Stimulated activated CD8-positive, alpha-beta memory T cell treated with anti-CD3 and anti-CD28 coated beads, Interleukin-4, amount 100 ng/mL, for 1 hour (primary cell): ENCODE measurements at places on chromosomes 5 and 9.

DNA sequence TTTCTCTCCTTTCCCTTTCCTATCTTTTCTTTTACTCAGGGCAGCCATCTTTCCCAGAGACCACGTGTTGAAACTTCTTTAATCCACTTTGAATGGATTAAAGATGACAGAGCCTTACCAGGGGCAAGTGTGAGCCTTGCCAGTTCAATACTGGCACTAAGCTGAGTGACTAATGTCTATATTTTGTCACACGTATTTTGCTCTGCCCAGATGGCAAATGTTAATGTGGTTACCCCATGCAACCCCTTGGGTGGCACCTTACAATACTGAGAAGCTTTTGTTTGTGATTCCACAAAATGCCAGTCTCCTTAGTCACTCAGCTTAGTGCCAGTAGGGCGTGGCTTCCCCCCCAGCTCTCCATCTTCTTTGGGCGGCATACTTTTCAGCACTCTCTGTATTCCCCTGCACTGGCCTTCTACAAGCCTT, 24.8 kb downstream of the ANXA1 start:
- DNase-seq, result no peak

- no peak for DNase-seq
These were observed 92.1 kb downstream of the HCN1 start for GRCh38 chr5:45604092-45604491.

GRCh38 chr5:177194268-177194667, 60.7 kb downstream of the NSD1 start:
- DNase-seq, result no peak

DNA sequence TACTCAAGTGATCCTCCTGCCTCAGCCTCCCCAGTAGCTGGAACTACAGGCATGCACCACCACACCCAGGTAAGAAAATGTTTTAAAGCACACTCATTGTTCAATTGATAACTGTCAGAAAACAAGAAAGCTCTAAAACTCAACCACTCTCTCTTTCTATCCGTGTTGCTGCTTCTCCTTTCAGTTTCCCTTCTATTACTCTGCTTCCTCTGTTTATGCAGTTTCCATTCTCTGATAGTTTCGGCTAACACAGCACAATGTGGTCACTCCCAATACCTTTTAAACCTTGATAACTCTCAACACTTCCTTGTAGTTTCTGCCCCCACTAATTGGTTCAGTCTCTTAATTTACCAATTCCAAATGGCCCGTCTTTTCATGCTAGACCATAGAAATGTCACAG, 59.2 kb upstream of the NR4A3 start:
- DNase-seq, result no peak

DNA sequence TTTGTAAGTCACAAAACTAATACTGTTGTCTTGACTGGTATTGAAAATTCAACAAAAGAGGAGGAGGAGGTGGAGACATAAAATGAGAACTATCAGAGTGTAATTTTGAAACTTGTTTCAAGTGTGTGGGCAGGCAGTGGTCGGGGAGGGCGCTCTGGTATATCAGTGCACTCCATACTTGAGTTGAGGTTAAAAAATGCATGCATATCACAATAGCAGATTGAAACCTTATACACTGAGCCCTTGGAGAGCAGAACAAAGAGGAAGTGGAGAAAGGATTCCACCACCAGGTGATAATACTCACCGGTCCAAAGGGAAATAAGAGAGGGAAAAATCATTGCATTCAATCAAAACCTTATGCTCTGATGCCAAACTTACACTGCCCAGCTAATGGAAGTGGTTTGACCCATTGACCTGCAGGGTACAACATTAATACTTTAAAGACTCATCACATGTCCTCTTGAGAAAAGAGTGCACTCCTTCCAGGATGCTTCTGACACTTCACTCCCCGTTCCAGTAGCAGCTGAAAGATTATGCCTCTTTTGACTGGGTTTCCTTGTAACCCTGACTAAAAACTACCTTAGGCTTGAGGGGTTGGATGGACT, 79.5 kb upstream of the FAM169A start:
- no peak for DNase-seq

DNA sequence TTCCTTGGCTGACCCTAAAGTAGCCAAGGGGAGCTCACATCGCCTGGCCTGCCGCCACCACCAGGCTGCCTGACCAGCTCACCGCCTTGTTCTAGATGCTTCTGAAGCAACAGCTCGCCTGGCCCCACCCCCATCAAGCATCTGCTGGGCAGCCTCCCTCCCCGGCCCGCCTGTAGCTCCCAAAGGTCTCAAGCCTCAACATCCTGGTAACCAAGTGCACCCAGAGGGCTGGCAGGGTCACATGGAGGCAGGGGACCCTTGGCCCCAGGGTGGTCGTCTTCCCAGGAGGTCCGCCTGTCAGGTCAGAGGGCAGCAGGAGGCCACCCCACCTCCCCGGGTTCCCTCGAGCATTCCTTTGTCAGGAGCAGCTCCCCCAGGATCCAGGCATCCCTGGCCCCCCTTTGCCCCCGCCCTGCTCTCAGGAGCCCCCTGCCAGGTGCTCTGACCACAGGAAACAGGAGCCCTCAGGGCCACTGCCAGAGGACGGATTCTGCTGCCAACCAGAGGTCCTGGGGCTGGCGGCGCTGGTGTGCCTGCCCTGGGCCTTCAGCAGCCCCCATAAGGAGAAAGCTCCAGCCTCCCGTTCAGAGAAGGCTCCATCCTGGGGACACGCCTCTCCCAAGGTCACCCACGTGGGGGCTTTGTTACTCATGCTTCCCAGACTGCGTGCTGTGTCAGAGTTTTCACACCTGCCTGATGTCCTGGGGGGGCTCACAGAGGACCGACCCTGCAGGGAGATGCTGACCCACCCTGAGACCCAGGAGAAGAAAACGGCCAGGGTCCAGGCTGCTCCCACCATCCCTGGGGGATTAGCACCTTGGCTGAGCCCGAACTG, 3.5 kb upstream of the LRRC14B start:
- no peak for DNase-seq

DNA sequence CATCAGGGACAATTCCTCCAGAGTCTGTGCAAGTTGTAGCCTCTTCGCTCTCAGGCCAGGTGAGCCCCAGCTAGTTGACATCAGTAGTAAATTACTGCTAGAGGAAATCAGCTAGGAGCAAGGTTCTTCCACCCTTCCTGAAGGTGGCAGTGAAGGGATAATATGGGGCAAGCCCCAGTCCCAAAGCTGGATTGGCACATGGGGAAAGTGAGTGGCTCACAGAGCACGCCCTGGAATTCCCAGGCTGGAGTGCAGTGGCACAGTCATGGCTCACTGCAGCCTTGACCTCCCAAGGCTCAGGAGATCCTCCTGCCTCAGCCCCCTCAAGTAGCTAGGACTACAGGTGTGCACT, 82.1 kb downstream of the CYFIP2 start:
- DNase-seq, result no peak

GRCh38 chr5:6599739-6600138, 33.1 kb downstream of the NSUN2 start:
- no peak for DNase-seq

DNA sequence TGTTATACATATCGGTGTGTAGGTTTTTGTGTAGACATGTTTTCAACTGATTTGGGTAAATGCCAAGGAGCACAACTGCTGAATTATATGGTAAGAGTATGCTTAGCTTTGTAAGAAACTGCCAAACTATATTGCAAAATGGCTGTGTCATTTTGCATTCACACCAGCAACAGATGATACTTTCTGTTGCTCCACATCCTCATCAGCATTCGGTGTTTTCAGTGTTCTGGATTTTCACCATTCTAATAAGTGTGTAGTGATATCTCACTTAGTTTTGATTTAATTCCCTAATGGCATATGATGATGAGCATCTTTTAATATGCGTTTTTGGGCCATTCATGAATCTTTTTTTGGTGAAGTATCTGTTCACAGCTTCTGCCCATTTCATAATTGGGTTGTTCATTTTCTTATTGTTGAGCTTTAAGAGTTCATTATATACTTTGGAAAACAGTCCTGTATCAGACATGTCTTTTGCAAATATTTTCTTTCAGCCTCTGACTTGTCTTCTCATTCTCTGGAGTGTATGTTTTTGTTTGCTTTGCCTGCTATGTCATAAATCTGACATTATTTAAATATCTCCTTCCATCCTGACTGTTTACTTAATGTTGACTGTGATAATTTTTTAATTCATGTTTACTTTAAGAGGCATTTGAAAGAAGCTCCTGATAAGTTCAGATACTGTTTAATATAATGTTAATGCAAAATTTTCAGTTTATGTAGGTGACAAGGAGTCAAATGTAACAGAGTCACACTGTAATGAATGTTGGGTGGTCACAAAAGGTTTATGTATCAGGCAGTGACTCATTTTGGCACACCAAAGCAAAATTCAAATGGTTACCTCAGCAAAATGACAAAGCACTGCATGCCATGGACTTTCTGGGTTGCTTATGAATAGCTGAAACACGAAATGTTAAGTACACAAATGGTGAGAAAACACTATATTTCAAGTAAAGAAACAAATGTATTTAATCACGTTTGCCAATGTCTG, 181.1 kb upstream of the DAB2 start:
- no peak for DNase-seq

- no peak for DNase-seq
These were observed 66.8 kb downstream of the PALM2AKAP2 start for GRCh38 chr9:109846776-109847175.

GRCh38 chr9:84867186-84867585, 197.7 kb downstream of the NTRK2 start:
- DNase-seq, result no peak

GRCh38 chr5:63916786-63917185, 45.5 kb downstream of the HTR1A start:
- DNase-seq, result no peak

DNA sequence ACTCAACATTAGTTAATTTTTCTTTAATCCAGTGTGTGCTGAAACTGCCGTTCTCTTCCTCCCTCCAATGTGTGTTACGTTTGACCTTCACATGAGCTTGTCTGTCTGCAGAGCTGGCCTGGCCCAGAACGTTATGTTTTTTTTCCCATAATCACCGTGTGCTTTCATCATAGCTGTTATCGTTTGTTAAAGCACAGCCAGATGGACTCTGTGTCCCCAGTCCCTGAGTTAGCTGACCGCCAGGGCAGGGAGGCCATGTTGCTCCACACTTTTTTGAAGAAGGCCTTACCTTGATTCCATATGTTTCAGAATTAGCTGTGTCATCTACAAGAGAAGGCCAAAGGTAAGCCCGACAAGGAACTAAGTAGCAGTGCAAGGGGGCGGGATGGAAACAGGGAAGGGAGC, 55.7 kb downstream of the HSD17B3 start:
- no peak for DNase-seq

DNA sequence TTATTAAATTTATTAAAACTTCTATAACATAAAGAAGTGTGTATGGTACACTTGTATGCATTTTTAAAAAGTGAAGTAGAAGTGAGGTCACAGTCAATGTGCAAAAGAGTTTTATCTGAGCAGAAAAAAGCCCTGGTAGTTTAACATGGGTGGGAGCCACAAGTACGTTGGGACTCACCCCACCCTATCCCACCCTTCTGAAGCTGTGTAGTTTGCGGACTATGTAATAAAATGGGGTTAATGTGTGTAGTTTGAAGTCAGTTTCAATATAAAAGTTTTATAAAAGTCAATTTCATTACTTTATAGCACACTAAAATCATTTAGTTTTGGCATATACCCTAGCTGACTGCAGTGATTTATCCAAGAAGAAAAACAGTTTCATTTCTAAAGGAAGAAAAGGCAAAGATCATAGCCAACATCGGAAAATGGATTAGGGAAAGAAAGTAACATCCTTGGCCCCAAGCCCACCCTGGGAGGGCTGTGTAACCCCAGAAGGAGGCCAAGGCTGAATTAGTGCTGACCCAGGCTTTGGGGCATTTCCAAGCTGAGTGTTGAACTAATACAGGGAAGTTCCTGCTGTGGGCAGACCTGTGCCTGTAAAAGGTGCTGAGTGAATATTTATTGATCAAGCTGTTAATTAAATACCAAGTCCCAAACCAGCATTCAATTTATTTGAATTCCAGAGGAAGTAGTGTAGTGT, 398.6 kb upstream of the ADAMTSL1 start:
- no peak for DNase-seq

DNA sequence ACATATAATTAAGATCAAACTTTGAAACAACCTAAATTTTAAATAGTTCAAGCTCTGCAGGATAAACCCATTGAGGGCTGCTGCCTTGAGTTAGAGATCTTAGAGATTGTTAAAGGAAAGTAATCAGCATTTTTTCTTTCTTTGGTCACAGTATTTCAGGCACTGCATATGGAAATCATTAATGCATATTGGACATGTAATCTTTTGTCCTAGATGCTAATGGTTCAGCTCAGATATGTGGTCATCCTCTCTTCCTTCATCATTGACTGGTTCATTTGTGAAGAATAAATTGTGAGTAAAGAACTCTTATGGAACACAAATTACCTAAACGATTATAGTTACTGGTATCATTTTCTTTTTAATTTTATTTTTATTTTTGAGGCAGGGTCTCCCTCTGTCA, 82.0 kb upstream of the PRLR start:
- no peak for DNase-seq

- DNase-seq, result no peak
These were observed 12.0 kb downstream of the PDGFRB start for GRCh38 chr5:150143350-150144245.
